ENCODE measurements at places on chromosomes 16 and 17.

- no peak for ATAC-seq
Measured at GRCh38 chr16:31145398-31145990, 4.4 kb downstream of the PRSS36 start.

DNA sequence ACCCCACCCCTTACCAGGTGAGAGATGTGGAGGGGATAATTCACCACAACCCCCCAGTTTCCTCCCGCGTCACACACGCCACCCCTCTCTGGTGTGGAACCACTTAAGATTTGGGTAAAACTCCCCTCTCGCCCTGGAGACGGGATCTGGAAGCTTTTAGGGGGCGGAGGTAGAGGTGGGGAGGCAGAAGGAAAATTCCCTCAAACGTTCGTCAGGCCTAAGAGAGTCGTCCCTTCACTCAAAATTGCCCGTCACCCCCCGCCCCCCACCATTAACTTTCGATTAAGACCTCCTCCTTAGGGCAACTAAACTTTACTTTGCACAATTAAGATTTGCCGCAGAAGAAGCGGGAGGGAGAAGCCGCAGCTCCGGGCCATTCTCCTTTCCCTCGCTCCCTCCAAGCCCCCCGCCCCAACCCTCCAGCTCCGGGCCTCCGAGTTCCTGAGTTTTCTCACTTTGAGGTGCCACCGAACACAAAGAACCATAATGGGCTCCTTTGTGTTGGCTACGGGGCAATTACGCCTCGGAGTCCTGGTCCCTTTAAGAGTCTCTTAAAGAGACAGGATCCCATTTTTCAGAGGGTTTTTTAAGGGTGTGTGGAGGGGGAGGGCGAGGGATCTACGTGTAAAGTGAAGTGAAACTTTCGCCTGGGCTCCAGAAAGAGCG, 985 bp upstream of the FZD2 start:
- ATAC-seq: peak; percentile 50

- no peak for ATAC-seq
Measured at GRCh38 chr16:63938661-63939060, 1183.2 kb downstream of the CDH11 start.

GRCh38 chr16:17951378-17951777, 385.2 kb downstream of the NPIPA8 start:
- ATAC-seq: no peak

DNA sequence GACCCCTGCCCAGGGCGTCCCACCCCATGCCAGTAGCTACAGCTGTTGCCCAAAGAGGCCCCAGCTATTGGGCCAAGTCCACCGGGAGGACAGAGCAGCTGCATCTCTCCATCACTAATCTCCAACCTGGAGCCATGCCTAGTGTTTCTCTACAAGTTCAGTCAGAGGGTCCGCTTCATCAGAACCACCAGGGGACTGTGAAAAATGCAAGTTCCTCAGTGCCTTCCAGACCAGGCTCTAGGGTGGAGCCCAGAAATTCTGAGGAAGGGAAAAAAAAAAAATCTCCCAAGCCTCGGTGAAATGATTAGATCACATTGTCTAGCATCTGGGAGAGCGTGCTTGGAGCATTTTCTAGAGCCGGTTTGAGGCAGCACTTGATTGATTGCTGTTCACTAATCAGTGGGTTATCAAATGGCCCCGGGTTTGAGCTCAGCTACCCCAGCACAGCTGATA, 22.4 kb upstream of the HERPUD1 start:
- no peak for ATAC-seq

DNA sequence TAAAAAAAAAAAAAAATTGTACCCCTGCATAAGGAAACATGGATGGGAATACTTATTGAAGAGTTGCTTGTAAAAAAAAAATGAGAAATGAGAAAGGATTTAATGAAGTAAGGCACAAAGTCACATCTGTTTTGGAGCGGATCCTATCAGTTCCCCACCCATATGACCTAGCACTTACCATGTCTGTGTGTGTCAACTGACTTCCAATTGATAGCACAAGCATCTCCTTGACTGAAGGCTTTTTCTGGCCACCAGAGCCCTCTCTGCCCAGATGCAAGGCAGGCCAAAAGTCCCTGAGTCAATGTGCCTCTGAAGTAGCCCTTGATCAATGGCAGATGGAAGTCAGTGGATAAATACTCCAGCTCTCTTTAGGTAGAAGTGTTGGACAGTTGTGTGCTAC, 13.4 kb upstream of the NLK start:
- no peak for ATAC-seq
